ENCODE measurements at places on chromosomes 3 and 15.

DNA sequence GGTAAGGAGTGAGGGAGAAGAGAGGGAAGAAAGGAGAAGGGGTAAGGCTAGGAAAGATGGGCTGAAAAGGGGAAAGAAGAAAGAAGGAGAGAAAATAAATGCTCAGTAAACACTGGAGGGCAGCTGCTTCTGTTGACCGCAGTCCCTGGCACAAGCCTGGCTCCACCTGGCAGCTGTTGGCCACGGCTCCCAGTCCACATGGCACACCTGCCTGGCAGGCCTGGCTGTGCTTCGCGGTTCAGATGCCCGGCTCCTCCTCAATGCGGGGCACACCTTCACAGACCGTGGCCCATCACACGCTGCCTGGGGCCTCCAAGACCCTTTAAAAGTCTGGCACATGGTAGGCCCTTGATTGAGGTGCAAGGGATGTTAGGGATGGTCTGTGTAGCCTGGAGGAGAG lies 516.8 kb upstream of the PROK2 start:
- no peak for DNase-seq

- DNase-seq, result peak; percentile 18
These were observed 2.6 kb upstream of the UBE2Q2 start for GRCh38 chr15:75840659-75841058.

DNA sequence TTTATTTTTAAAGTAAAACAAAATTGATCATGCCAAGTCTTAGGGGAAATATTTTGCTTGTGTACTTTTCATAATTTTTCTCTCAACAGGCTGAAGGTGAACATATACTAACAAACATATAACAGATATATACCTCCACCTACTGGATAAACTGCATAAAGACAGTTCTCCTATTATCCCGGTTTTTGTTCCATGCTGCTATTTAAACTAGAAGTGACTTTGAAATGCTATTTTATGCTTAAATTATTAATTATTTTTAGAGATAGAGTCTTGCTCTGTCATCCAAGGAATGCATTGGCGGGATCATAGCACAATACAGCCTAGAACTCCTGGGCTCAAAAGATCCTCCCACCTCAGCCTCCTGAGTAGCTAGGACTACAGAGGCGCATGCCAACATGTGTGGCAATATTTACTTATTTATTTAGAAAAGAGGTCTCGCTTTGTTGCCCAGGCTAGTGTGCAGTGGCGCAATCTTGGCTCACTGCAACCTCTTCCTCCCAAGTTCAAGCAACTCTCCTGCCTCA lies 49.8 kb downstream of the ST3GAL6 start:
- no peak for DNase-seq

GRCh38 chr15:27449941-27450340 lies 479.0 kb downstream of the GABRG3 start:
- DNase-seq, result no peak

- DNase-seq, result no peak
These were observed 875.4 kb downstream of the ROBO2 start for GRCh38 chr3:77915336-77915735.

GRCh38 chr15:52134502-52135144 lies 22.0 kb upstream of the BCL2L10 start:
- no peak for DNase-seq

DNA sequence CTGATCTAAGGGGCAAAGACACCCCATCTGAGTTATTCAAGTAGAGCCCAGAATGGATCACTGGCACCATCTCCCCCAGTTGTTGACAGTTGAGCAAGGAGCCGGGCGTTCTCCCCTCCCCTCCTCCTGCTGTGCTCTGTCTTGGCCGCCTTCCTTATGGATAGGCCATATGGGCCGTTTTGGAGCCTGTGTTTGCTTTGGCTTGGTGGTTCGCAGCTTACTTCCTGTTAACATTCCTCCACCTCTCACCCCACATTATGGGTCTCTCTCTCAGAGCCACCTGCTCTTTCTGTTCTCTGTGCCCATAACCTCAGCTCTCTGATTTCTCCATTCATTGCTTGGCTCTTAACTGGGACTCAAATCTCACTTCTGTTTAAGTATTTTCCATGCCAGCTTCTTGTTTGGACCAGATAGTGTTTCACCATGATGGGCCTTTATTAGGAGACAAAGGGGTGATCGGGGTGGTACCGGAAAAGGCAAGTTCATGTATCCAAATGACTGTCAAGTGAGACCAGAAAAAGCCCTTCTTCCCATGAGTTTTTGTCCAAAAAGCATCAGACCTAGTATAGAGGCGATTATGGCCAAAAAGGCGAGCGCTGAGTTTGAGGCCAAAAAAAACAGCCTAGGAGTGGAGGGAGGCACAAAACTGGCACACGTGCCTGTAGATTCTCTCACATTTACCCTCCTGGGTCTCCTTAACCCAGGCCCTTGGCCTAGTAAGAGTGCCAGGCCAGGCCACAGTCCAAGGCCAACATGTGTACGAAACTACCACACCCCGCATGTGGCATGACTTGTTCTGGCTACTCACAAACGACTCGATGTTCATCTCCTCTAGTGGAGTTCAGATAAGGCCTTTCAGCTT lies 62.6 kb downstream of the DUT start:
- no peak for DNase-seq

- no peak for DNase-seq
These were observed 126.9 kb downstream of the THRB start for GRCh38 chr3:24367664-24368264.

DNA sequence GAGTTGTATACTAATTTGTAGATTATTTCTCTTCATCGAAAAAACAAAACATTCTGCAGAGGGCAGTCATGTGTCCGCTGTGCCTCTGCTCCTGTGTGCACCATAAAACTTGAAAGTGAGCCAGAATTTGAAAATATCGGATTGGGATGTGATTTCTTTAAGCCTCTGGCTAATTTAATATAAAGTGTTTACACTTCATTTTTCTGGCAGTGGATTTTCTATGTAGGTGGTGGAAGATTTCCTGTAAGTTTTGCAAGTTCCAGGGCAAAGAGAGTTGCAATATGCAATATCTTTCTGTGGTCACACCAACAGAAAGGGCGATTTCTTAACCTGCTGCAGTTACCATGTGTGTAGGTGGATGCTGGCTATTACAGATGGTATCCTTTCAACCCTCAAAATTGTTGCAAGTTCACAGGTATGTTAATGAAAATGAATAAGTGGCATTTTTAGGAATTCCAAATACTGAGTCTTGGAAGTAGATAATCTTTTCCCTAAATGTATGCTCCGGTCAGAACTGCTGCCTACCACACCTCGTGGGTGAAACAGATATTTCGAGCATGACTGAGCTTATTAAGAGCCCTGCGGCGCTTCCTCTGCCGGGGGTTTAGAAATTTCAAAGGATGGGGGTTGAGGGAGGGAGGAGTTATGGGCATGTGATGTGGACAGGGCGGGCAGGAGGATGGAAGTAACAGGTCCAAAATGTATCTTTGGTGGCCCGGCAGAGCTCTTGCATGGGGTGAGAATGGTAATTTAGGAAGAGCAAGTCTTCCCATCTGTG lies 134.0 kb downstream of the PGPEP1L start:
- DNase-seq, result no peak

DNA sequence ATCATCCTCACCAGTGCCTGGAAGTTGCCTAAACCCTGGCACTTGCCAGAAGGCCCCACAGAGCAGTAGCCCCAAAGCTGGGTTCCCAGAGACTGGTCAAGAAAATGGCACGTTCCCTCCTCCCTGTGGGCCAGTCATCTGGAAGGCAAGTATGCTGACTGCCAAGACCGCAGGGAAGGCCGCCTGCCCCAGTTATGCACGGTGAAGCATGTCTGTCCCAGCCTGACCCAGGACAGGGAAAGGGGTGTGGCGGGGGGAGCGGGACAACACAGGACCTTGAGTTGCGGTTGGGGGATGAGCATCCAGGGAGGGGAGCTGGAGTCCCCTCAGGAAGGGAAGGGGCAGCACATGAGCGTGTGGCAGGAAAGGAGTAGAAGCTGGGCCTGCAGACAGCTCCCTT lies 33.0 kb downstream of the RBPMS2 start:
- DNase-seq, result no peak

GRCh38 chr3:124316034-124316287 lies 324.0 kb upstream of the ROPN1 start:
- DNase-seq, result no peak

- DNase-seq, result no peak
These were observed 488.7 kb upstream of the AGTR1 start for GRCh38 chr3:148208975-148209374.

DNA sequence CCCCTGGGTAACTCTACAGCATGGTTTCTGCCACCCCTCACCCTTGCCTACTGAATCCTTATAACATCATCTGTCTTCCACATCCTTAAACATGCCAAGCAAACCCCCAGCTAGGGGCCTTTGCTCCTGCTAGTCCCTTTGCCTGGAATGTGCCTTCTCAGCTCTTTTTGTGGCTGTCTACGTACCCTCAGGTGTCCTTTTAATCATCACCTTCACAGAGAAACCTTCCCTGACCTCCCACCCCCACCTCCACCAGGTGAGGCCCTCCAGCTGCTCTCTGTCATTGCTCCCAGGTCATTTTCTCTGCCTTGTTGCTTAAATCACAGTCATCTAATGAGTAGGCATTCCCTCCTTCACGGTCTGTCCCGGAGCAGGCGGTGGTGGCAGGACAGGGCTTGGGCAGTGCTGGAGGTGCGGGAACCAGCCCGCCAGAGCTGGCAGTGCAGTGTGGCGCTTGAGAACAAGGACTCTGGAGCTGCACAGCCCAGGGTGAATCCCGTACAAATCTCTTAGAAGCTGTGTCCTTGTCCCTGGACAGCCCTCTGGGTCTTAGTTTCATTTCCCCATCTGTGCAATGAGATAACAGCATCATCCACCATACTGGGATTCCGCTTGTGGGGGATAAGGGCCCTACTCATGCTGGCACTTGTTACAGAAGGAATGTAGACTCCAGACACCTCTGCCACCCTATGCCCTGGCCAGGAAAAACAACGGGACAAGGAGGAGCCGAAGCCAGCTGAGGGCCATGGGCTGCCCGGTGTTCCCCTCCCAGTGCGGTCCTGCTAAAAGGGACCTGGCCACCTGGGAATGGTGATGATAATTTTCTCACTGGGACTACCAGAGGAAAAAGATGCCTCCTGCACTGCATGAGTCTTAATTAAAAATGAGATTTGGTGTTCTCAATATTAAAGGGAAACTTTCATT lies 52.1 kb upstream of the IQSEC1 start:
- DNase-seq, result no peak

GRCh38 chr15:36579792-36580431 lies 486 bp downstream of the CDIN1 start:
- DNase-seq, result no peak

DNA sequence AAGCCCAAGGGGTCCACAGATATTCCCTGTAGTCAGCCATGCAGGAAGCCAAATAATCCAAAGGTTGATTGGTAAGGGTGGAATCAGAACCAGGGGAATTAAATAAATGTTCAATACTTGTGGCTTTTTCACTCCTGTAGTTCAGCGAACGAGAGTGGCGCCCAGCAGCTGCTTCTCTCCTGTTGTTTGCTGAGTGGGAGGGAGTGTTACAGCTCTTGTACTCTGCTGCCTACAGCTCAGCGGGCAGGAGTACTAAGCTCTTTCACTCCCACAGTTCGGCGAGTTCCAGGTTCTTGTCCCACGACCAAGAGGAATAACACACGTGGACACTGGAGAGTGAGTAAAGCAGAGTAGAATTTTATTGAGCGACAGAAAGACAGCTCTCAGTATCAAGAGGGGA lies 105.9 kb downstream of the MOBP start:
- DNase-seq, result no peak

GRCh38 chr3:25468866-25469319 lies 40.8 kb downstream of the RARB start:
- DNase-seq, result peak; percentile 54

DNA sequence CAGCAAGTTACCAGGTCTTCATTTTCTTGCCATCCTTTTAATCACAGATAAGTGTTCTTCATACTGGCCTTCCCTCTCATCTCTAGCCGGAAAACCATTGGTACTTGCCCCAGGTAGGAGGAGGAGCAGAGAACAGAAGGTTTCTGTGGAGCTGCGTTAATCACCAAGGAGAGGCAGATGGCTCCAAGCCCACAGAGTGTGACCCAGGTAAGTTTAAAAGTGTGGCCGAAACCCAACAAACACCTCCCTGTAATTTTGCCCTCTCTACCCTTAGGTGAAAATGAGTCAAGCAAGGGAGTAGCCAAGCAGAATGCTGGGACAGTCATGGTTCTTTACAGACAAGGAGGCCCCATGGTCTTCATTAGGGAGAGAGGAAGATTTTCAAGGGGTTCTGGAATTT lies 37.3 kb downstream of the NFKBIZ start:
- no peak for DNase-seq

DNA sequence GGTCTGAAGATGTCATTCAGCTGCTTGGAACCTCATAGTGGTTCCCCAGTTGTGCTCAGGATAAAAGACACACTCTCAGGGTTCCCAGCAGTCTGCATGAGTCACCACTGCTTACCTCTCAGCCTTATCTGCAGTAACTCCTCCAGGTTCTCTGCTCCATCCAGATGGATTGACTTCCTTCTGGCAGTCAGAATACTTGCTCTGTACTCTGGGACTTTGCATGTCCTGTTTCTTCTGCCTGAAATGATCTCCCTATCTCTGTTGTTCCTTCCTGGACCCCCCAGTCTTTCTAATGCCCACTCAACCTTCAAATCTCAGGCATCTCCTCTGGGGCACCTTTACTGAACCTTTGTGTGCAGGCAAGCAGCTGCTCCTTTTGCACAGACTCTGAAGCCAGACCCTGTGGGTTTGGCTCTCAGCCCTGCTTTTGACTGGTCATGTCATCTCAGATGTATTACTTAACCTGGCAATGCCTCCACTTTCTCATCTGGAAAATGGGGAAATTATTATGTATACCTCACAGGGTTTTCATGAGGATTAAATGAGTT lies 38.4 kb downstream of the ITPR1 start:
- DNase-seq, result no peak

DNA sequence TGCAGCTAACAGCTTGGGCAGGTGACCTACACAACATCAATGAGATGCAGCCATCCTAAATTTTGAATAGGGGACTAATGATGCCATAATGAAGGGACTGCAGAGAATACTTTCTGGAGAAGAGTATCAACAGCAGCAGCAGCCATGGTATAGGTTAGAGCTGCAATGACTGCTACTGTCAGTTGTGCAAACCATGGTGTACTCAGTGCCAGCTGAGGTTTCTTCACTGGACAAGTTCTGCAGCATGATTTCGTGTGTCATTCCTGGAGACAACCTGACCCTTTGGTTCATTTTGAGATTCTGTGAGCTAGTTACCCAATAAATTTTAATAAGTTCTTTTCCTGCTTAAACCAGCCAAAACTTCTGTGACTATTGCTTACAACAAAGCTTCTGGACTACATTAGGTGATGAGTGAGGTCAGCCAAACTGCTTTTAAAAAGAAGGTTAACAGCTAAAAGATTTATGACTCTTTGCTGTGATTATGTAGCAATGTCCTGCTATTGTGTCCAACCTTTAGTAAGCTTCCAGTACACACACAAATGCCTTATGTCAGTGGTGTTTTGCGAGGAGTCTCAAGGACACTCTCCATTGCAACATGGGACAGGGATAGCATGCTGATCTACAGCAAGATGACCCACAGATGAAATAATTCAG lies 4.8 kb upstream of the DAZL start:
- peak; percentile 6 for DNase-seq

DNA sequence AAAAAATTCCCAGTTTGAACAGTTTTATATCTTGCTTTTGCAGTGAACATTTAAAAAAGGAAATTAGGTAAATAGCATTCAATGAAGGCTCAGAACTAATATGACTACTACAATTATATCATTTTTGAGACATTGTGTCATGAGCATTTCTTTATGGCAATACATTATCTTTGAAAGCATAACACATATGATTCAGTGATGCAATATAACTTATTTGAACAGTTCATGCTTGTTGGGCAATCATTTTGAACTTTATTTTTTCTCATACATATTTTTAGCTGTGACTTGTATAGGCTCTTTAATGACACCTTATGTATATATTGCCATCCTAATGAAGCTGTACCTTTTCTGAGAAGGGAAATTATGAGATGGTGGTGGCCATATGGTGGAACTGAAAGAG lies 828.6 kb upstream of the NR2F2 start:
- no peak for DNase-seq
